GM04504 (cell line): ENCODE measurements at places on chromosomes 7 and 10.

DNA sequence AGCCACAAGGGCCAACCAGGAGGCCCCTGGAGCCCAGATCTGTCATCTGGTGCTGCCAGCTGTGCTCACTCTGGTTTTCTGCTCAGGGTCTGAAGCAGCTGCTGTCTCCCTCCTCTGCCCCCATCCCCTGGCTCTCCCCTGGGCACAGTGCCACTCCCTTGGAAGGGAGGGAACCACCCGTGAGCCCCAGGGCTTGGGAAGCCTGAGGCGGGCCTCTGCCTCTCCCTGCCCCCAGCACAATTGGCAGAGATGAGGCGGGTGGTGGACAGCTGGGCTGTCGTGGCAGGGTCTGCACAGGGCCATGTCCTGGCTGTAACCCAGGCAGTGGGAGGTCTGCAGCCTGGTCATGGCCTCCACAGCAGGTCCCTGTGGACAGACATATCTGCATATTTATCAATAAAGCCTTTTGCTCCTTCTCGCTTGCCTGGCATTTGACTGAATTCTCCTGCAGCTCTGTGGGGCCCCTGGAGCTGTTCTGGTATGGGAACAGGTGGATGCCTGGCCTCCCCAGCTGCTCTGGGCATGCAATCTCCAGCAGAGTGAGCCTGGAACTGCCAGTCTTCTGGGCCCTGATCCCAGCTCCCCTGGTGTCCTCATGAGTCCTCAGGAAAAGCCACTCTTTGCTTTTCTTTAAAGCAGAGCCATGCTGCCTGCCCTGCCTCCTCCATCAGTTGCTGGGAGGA is 1.6 kb upstream of the ANKRD2 start:
- no peak for DNase-seq

DNA sequence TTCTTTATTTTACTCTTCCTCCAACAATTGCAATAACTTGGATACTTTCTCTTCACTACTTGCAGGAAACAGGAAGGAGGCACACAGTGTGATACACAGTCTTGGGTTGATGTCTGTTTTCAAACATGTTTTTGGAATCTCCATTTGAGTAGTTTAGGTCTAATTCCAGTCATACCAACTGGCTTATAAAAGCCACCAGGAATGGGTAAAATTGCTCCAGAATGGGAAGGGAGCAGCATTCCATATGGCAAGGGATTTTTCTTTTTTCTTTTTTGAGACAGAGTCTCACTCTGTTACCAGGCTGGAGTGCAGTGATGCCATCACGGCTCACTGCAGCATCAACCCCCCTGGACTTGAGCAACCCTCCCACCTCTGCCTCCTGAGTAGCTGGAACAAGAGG is 545.1 kb upstream of the GALNT17 start:
- DNase-seq: peak; percentile 23

DNA sequence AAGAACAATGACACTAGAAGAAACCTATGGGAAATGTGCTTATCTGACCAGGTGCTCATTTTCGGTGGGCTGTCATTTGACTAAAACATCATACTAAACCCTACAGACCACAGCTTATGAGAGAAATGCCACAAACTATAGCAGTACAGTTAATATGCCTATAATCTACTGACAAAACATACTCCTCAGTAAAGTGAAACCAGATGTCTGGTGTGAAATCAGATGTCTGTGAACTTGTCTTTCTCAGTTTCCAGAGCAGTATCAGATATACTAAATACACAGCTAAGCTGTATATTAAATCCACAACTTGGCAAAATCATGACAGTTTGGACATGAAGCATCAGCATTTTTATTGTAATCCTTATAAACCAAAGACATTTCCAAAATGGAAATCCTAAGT is 3.3 kb downstream of the IMMP2L start:
- peak; percentile 5 for DNase-seq

GRCh38 chr7:39735903-39736302 is 112.5 kb downstream of the RALA start:
- peak; percentile 17 for DNase-seq

- DNase-seq: no peak
Observed at GRCh38 chr7:114952296-114952695, 30.4 kb downstream of the MDFIC start.
